ENCODE measurements at places on chromosomes 7 and 10. TPM values are rescaled to one million over a fixed set of nuclear protein-coding genes. Genes with fewer than 3 reads are reported as not detected.

Gene CD36
- not detected for total RNA-seq

Gene ASB4
- total RNA-seq: not detected

Gene ZNF117
- total RNA-seq: 2.6 TPM

Gene SMKR1
- not detected for total RNA-seq

Gene NPSR1
- not detected for total RNA-seq

Gene AGR2
- not detected for total RNA-seq

Gene ANKRD30A
- total RNA-seq: not detected

Gene RAB19
- total RNA-seq: not detected

Gene CRHR2
- total RNA-seq: not detected

Gene CAV2
- total RNA-seq: 192 TPM

Gene GNG11
- 59.0 TPM for total RNA-seq

Gene LBX1
- not detected for total RNA-seq

Gene SLC16A12
- 0.29 TPM for total RNA-seq

Gene ASZ1
- not detected for total RNA-seq

Gene SEMA4G
- total RNA-seq: 0.29 TPM

Gene KCNMA1
- 38.5 TPM for total RNA-seq

Gene MYO3A
- not detected for total RNA-seq

Gene AP1S1
- 306 TPM for total RNA-seq

Gene PRKRIP1
- total RNA-seq: 10.1 TPM

Gene NRP1
- 221 TPM for total RNA-seq

Gene ZNF735
- total RNA-seq: not detected

Gene ACSM6
- not detected for total RNA-seq

Gene MUC3A
- not detected for total RNA-seq

Gene MTURN
- 2.5 TPM for total RNA-seq

Gene CELF2
- total RNA-seq: not detected

Gene VPS37D
- total RNA-seq: 3.7 TPM

Gene MBL2
- total RNA-seq: not detected

Gene AGBL3
- 2.1 TPM for total RNA-seq

Gene OPALIN
- total RNA-seq: not detected

Gene FAM25C
- total RNA-seq: not detected

Gene SEMA3D
- under 0.01 TPM for total RNA-seq

Gene FAM131B
- total RNA-seq: 1.2 TPM

Gene ZNF239
- 5.1 TPM for total RNA-seq

Measured in myometrial cell (primary cell).